ENCODE measurements at places on chromosomes 4 and X. TPM values are rescaled to one million over a fixed set of nuclear protein-coding genes. Genes with fewer than 3 reads are reported as not detected.

ZCCHC18 gene
- 2.3 TPM for polyA plus RNA-seq

DNA sequence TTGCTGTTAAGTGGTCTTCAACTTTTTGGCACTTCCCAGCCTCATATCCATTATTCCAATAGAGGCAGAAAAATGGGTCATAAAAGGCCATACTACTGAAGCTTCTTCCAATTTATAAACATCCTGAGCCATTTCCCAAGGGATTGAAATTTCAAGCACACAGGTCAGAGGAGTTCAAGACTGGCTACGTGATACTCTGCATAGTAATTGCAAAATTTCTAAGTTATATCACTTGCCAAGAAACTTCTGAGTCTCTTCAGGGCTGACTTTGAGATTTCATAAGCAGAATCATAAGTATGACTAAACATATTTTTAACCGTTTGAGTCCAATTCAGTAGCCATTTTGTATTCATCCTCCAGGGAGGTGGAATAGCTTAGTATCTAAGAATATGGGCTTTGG is 75.6 kb upstream of the RXFP1 start:
- DNase-seq = no peak
- H3K27ac ChIP-seq = no peak overlapping the region
- no peaks in the 10 kb centered on the region for H3K36me3 ChIP-seq

DNA sequence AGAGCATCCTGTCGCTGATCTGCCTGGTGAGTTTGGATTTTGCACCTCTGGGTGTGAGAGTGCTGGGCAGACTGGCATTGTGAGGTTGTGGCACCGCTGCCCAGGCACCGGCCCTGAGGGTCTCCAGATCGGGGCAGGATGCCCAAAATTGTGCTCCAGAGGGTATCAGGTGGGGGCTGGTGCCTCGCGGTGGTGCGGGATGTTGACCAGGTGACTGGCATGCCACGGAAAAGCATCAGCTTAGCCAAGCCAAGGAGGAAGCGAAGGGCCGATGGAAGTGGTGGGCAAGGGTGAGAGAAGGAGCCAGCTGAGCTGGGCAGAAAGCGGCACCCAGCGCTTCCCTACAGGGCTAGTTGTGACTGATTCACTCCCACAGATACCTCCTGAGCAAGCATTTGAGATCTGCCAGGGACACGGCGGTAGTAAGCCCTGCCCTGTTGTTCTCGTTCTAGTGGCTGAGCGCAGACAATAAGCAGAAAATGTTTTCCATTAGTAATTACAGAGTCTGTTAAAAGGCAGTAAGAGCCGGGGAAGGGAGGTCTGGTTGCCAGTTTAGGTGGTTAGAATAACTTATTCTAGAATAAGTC is 809 bp downstream of the ZFP92 start:
- H3K4me3 ChIP-seq = peak overlapping the region; percentile 40
- H3K27me3 ChIP-seq = no peaks in the 10 kb centered on the region
- peaks cover 7% of the 10 kb centered on the region for H3K4me1 ChIP-seq
- H3K36me3 ChIP-seq = no peaks in the 10 kb centered on the region
- DNase-seq = no peak
- no peak overlapping the region for H3K27ac ChIP-seq

GRCh38 chr4:145623831-145624230 is 4.6 kb downstream of the MMAA start:
- no peaks in the 10 kb centered on the region for H3K4me1 ChIP-seq
- no peak overlapping the region for H3K27ac ChIP-seq
- H3K4me3 ChIP-seq = no peak overlapping the region
- no peaks in the 10 kb centered on the region for H3K36me3 ChIP-seq

FGFR3 gene
- polyA plus RNA-seq = 228 TPM
